ENCODE measurements at places on chromosomes 6 and 20. TPM values are rescaled to one million over a fixed set of nuclear protein-coding genes. Genes with fewer than 3 reads are reported as not detected.

- no peak for DNase-seq
These were observed 92.0 kb upstream of the PAX1 start for GRCh38 chr20:21613512-21613911.

DNA sequence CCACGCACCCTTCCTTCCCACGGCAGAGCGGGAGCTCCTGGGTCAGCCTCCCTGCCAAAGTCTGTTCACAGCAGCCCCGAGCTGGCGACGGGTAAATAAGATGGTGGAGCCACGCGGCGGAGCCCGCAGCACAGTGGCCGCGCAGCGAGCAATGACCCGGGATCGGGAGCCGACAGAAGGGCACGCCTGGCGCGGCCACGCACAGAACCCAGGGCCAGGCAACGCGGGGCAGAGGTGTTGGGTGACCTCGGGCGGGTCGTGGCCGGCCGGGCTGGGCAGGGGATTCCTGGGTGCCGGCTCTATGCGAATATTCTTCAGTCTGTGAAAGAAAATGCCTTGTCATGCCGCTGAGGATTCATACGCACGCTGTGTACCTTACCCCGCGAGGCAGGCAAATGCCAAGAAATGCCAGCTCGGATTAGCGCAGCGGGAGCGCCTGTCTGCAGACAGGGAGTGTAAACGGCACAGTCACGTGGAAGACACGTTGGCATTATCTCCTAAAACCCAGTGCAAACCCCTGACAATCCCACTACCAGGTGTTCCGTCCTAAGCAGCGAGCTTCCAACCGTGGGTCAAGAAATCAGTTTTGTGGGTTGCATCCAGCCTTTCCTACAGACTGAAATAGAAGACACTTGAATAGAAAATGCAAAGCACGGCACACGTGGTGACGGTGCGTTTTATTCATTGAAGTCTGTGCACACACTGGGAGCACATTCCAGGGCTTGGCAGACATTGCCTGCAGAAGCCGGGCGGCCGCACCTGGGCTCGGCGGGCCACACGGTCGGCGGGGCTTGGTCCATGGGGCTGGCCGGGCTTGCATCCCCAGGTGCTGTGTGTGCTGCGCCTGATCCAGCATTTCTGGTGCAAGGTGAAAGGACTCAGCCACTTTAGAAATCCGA lies 18.3 kb downstream of the CHRNA4 start:
- DNase-seq: no peak

- no peak for DNase-seq
These were observed 19.4 kb upstream of the BRPF3 start for GRCh38 chr6:36177166-36177565.

The BMP2 gene
- total RNA-seq: 3.5 TPM

- no peak for DNase-seq
These were observed 67.4 kb upstream of the FABP7 start for GRCh38 chr6:122712093-122712447.
